Amniotic stem cell (primary cell): ENCODE measurements at places on chromosomes 2 and 18.

DNA sequence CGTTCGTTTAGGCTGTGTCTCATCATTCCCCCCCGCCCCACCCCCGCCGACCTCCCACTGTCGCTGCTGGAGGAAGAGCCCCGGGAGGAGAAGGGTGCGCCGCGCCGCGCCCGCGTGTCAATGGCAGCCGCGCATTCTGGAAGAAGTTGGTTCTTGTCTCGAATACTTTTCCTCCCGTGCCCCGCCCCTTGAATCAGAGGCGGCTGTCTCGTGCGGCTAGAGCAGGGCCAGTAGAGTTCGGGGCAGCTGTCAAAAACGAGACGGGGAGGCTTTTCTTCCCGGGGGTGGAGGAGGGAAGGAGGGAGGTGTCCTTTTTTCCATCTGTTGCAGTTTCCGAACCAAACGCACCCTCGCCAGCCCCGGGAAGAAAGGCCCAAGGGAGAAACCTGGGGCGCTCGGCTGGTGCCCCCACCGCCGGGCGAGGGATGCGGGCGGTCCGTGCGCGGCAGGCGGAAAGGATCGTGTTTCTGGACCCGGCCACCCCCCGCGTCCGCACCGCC, 410 bp upstream of the TGIF1 start:
- no peak for DNase-seq

- DNase-seq, result no peak
These were observed 120.3 kb downstream of the FAM161A start for GRCh38 chr2:61733563-61733962.

- DNase-seq, result no peak
These were observed 51.5 kb upstream of the RNU4ATAC start for GRCh38 chr2:121478996-121479745.

DNA sequence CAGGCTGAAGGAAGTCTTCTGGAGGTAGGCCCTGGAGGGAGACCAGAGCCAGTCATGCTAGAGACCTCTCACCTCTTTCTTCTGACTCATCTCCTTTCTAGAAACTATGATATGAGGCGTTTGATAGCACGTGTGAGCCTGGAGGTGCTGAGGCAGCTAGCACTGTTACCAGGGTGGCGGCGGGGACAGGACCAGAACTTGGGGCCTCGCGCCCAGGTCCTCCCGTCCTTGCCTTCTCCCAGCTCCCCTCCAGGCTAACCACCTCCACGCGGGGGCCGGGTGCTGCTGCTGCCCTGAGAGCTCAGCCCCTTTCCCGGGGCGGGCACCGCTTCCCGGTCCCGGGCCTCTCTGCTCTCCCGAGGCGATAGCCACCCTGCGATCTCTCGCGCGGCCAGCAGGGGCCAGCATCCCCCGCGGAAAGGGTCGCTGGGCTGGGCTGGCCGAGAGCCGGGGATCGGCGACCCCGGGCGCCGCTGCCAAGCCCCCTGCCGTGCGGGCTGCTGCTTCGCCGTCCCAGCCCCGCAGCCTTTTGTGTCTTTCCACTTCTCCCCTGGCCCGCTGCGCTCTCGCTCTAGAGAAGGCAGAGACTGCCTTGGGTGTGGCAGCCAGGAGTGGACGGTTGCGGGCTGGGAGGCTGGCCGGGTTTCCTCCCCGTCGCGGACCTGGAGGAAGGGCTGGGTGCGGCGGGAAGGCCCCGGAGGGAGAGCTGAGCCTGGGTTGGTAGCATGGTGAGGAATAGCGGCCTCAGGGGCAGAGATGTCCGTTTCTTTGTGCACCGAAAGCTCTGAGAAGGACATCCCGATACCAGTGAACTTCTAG, 49.1 kb downstream of the TMEM17 start:
- peak; percentile 34 for DNase-seq

- no peak for DNase-seq
These were observed 45.5 kb upstream of the UBE2E3 start for GRCh38 chr2:180934911-180935310.

- DNase-seq, result peak; percentile 68
These were observed 104.8 kb downstream of the COLEC12 start for GRCh38 chr18:395456-396250.

DNA sequence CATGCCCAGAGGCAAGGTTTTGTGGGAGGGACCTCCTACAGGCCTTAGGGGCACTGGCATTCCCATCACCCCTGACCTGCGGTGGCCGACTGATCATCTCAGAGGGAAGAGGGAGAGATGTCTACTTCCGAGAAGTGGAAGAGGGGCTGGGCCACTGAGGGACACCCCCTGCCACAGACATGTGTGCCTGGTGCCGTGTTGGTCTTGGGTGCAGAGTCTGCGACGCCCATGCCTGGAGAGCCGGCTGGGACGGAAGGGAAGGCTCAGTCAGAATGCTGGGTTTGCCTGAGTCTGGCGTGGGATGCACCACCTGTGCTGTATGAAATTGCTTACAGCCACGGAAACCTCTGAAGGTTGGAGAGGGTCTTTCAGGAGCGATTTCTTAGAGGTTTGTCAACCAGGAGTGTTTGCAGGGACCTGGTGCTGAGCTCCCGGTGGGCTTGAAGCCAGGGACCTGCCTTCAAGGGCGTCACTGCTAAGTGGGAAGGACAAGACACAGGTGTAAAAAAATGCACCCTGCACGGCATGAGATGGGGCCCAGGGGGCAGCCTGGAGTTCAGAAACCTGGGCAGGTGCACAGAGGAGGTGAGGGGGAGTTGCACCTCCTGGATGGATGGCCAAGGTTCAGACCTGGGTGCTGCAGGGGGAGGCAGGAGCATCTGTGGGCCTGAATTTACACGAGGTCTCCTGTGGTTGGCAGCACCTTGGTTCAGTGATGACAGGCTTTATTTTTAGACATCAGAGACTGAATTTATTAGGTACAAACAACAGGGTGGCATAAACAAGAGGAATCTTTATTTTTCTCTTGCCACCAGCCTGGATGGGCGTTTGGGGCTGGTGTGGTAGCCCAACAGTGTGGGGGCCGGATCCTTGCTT, 100.3 kb downstream of the CTIF start:
- no peak for DNase-seq

DNA sequence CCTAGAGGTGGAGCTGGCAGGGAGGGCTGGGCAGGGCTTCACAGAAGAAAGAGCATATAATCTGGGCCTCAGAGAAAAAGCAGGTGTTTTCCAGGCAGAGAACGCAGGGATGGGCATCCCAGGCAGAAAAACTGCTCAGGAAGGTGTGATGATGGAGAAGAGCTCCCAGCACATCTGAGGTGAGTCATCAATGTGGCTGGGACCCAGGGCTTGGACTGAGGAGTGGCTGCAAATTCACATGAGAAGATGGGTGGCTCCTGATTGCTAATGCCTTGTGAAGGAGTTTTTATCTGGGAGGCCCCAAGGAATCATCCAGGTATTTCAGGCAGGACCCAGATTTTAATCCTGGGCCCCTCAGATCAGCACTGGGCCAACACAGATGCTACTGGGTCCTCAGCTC, 10.2 kb downstream of the IL1F10 start:
- DNase-seq, result no peak

DNA sequence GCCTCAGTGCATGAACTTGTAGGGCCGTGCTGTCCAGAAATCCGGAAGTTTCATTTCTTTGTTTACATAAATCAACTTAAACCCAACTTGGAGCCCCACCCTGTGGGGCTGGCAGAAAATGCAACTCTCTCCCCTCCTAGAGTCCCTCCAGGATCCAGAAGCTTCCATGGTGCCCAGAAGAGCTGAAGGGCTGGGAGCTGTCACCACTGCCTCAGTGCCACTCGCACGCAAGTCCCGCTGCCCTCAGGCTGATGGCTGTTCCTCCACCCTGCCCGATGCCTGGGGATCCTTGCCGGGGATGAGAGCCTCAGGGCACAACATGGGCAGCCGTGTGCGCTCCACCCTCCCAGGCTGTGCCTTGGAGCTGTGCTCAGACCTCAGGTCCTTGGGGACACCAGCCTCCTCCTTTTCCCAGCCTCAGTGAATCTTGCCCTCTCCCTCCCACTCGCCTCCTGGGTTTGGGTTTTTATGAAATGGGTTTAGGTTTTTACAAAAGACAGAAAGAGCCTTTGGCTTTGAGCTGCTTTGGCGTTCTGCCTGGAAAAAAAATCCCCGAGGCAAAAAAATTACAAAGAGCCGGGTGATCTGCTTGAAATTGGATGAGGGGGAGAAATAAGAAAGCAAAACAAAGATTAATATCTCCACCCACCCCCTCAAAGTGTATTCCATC, 155.2 kb downstream of the TWIST2 start:
- DNase-seq, result peak; percentile 50

GRCh38 chr2:181457121-181457740, at the start of gene ITGA4:
Gene ITGA4 (plus strand): TSS chr2:181457386. CDS start chr2:181457655, 269 bp downstream.
- DNase-seq, result peak; percentile 50

DNA sequence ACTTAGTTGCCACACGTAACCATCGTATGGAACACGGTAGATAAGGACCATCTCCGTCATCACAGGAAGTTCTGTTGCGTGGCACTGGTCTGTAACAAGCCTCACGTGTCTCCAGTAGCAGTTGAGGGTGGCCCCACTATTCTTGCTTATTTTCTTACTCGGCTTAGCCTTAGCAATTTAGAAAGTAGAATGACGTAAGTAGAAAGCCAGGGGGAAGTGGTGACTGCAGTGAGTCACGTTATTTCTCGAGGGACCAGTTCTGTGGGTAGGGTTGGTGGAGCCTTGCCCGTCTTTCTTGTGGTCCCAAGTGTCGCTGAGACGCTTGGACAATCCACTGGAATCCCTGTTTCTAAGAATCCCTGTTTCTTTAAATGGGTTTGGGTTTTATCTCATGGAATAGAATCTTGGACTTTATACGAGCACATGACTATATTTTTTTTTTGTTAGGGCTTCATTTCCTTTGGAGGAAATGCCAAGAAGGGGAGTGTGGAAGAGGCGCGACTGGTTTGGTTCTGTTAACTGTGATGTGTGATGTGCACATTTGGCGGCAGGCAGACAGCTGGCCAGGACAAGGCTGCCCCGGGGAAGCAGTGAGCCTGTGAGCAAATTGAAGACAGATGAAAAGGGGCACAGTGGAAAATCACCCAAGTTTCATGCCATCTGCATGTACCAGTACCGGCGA, 96.2 kb downstream of the CABLES1 start:
- peak; percentile 53 for DNase-seq

- no peak for DNase-seq
These were observed 7.5 kb downstream of the C18orf32 start for GRCh38 chr18:49479381-49480137.

- no peak for DNase-seq
These were observed 613.5 kb downstream of the MBD2 start for GRCh38 chr18:53610957-53611356.

GRCh38 chr2:3041841-3042600, 335.6 kb downstream of the EIPR1 start:
- DNase-seq, result no peak

DNA sequence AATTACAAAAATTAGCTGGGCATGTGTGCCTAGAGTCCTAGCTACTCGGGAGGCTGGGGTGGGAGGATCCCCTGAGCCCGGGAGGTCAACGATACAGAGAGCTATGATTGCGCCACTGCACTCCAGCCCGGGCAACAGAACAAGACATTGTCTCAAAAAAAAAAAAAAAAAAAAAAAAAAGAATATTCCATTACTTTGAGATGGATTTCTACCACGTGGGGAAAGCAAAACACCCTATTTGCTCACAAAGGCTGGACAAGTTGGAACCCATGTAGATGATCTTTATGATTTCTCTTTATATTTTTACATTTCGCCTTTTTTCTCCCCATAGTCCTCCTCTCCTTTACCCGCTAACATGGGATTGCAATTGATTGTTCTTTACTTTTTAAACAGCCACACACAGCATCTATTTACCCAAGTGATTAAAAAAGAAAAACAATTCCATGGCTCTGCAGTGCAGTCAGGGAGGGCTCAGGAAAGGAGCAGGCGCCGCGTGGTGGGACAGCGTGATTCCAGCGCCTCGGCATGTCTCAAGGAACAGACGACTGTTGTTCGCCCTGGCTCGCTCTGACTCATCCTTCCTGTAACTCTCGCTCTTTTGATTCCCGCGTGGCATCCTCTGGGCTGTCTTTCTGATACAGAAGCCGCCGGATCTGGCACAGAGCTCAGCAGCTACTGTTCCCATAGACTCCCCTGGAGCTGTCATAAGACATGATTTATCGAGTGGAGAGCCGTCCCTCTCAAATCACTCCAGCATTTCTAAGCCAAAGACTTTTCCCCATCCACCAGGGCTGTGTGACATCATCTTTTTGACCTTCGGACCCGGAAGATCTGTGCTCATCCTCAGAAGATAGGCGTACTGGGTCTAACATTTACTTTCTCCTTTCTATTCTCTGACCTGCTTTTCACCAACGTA, 230.4 kb upstream of the AGAP1 start:
- DNase-seq, result peak; percentile 93

DNA sequence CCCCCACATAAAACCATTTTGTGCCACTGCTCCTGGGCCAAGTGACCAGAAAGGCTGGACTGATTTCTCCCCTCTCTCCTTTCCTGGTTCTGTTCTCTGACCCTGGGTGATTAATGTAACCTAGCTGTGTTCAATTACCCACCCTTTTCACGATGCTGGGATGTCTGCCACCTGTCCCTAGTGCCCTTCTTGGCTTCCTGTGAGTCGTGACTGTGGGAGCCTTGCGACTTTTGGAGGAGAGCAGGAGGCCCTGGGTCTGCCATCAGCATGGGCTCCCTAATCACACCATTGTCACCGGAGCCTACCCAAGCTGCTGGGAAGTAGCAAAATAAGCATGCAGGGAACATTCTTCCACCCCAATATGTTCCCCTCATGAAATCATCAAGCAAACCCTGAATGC, 38.3 kb downstream of the SRSF7 start:
- no peak for DNase-seq

- DNase-seq, result no peak
These were observed 852 bp upstream of the KCNH7 start for GRCh38 chr2:162839419-162839818.

GRCh38 chr2:136441979-136442714, 323.2 kb upstream of the THSD7B start:
- no peak for DNase-seq

GRCh38 chr18:58320907-58321561, 277.0 kb downstream of the NEDD4L start:
- no peak for DNase-seq

DNA sequence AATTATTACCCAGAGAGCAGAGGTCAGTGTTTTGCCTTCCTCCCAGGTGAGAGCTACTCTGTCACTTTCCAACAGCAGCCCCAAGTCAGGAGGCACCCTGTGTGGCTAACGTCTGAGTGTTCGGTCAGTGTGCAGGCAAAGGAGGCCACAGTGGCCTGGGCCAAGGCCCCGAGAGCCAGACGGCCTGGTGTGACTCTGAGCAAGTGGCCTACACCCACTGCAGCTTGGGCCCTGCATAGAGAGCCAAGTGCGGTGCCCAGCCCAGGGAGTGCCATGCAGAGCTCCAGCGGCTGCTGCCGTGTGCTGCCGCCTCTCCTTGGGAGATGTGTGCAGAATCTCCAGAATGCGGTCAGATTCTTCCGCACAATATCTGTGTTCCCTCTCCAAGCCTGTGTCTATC, 70.4 kb downstream of the GNAL start:
- DNase-seq, result no peak

- no peak for DNase-seq
These were observed 5.6 kb upstream of the GPR17 start for GRCh38 chr2:127640082-127641072.

DNA sequence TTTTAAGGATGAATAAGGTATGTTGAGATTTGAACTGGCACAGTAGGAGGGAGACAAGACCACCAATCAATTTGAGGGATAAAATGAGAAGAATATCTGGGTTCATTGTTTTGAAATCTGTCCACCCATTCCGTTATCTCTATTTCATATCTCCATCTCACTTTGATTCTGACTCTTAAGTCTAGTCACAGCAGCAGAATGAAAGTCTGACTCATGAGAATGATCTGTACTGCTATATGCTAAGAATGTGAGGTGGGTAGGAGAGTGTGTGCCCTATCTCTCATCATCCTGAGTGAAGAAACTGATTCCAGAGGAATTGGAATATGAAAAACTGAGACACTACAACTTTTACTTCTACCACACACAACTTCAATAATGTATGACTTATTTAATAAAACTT, 1994.5 kb upstream of the PIK3C3 start:
- no peak for DNase-seq
